Neuronal stem cell (in vitro differentiated cells): ENCODE measurements at places on chromosomes 7 and 10.

DNA sequence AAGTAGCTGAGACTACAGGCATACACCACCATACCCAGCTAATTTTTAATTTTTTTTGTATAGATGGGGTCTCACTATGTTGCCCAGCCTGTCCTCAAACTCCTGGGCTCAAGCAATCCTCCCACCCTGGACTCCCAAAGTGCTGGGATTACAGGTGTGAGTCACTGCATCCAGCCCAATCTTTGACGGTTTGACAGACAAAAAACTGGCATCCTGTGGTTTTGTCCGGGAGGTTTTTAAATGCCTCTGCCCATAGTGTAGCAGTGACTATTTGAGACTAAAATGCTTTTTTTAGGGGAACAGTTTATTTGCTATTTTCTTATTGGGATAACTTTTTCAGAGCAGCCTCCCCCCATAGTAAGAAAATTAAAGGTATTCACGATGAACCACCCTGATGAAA lies 523.7 kb upstream of the GALNT17 start:
- H3K27me3 ChIP-seq: no peaks in the 10 kb centered on the region
- no peaks in the 10 kb centered on the region for H3K36me3 ChIP-seq
- H3K4me3 ChIP-seq: no peak overlapping the region
- no peak for DNase-seq
- H3K4me1 ChIP-seq: peaks cover 10% of the 10 kb centered on the region
- no peak overlapping the region for H3K27ac ChIP-seq

DNA sequence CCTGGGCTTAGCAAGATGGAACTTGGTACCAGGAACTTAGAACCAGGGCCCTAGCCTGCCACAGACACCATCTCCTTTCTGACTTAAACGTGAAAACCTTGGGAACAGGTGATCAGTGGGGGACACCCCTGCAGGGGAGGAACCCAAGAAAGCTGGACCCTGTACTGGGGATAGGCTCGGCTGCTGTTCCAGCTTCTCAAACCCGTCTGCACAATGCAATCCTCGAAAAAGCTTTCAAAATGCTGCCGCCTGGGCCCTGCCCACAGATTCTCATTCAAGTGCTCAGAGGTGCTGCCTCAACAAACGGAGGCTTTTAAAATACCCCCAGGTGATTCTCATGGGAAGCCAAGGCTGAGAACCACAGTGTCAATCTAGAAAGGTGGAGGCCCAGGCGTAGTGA lies 169.7 kb downstream of the ARHGAP21 start:
- H3K27me3 ChIP-seq: no peaks in the 10 kb centered on the region
- H3K4me3 ChIP-seq: no peak overlapping the region

GRCh38 chr10:62632071-62632809 lies 172.3 kb upstream of the ADO start:
- no peak overlapping the region for H3K27ac ChIP-seq
- no peaks in the 10 kb centered on the region for H3K27me3 ChIP-seq
- no peaks in the 10 kb centered on the region for H3K36me3 ChIP-seq
- H3K4me1 ChIP-seq: peaks cover 10% of the 10 kb centered on the region
- H3K4me3 ChIP-seq: no peak overlapping the region

DNA sequence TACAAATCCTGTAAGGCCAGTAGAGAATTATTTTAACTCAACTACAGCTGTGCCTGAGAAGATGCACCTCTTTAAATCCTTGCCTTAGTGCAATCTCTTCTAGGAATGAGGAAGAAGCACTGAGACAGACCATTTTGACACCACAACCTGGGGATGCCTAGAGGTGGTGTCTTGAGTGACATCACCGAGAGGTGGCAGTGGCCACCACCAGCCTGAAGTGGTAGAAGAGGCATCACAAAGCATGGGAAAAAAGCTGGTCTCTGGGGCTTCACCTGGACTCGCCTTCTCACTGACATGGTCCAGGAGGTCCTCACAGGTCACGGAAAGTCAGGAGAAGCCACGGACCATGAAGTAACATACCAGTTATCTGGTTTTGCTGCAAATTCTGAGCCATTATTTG lies 99.2 kb upstream of the PDLIM1 start:
- no peaks in the 10 kb centered on the region for H3K27me3 ChIP-seq
- no peak overlapping the region for H3K4me3 ChIP-seq
- no peaks in the 10 kb centered on the region for H3K36me3 ChIP-seq
- no peak overlapping the region for H3K27ac ChIP-seq

DNA sequence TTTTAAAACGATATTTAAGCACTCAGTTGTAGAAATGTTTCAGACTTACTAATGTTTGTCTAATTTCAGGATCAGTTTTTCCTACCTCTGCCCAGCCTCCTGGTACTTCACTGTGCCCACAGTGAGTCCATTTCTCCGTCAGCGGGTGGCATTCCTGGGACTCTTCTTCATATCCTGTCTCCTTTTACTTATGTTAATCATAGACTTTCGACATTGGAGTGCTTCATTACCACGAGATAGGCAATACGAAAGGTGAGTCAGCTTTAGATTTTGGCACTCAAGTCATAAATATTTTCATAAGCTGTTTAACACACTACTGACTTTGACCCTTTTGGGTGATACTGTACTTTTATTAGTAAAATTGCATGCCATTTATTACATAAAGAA lies 2.1 kb downstream of the ENTPD7 start:
- H3K4me3 ChIP-seq: no peak overlapping the region
- no peak overlapping the region for H3K27ac ChIP-seq
- no peak for DNase-seq
- H3K36me3 ChIP-seq: peaks cover 7% of the 10 kb centered on the region

GRCh38 chr10:35765996-35766395 lies 123.9 kb upstream of the FZD8 start:
- no peak overlapping the region for H3K4me3 ChIP-seq
- H3K27me3 ChIP-seq: no peaks in the 10 kb centered on the region
- no peak overlapping the region for H3K27ac ChIP-seq
- no peak for DNase-seq

GRCh38 chr7:25775999-25776743 lies 375.8 kb upstream of the NFE2L3 start:
- H3K4me3 ChIP-seq: no peak overlapping the region
- H3K27ac ChIP-seq: no peak overlapping the region
- no peaks in the 10 kb centered on the region for H3K36me3 ChIP-seq
- H3K27me3 ChIP-seq: no peaks in the 10 kb centered on the region

- no peaks in the 10 kb centered on the region for H3K27me3 ChIP-seq
- H3K4me1 ChIP-seq: no peaks in the 10 kb centered on the region
- H3K4me3 ChIP-seq: no peak overlapping the region
- no peak for DNase-seq
- no peaks in the 10 kb centered on the region for H3K36me3 ChIP-seq
- no peak overlapping the region for H3K27ac ChIP-seq
These were observed 6.7 kb downstream of the ECHDC3 start for GRCh38 chr10:11748866-11749265.

DNA sequence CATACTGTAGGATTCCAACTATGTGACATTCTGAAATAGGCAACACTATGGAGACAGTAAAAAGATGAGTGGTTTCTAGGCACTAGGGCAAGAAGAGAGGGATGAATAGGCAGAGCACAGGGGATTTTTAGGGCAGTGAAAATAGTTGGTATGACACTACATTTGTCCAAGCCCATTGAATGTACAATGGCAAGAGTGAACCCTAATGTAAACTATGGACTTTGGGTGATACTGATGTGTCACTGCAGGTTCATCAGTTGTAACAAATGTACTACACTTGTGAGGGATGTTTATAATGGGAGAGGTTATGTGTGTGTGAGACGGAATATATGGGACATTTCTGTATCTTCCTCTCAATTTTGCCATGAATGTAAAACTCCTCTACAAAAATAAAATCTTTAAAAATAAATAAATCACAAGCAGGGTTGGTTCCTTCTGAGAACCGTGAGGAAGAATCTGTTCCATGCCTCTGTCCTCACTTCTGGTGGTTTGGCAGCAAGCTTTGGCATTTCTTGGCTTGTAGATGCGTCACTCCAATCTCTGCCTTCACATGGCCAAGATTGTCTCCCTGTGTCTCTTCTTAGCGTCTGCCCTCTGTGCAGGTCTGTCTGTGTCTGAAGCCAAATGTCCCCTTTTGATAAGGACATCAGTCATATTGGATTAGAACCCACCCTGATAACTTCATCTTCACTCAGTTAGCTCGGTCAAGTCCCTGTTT lies 83.1 kb upstream of the AGBL3 start:
- H3K4me1 ChIP-seq: no peaks in the 10 kb centered on the region
- no peaks in the 10 kb centered on the region for H3K27me3 ChIP-seq
- H3K4me3 ChIP-seq: no peak overlapping the region
- no peak for DNase-seq
- H3K27ac ChIP-seq: no peak overlapping the region

DNA sequence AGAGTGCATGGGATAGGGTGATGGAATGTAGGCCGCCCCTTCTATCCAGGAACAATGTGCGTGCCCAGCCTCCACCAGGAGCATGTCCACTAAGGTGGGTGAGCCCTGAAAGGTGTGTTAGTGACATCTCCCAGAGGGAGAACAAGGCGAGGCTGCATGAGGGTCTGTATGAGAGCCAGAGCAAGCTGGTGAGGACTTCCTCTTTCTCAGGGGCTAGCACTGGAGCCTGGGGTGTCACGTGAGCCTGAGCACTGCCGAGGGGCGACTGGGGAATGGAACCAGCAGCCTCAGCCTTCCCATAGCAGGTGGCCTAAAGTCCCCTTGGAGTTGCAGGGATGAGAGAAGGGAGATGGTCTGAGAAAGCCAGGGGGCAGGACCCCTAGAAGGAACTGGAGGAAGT lies 156.3 kb upstream of the COBL start:
- H3K36me3 ChIP-seq: no peaks in the 10 kb centered on the region
- no peak overlapping the region for H3K27ac ChIP-seq
- H3K27me3 ChIP-seq: peaks cover 3% of the 10 kb centered on the region
- no peak for DNase-seq

GRCh38 chr10:71081912-71082311 lies 130.5 kb upstream of the UNC5B start:
- no peak overlapping the region for H3K27ac ChIP-seq
- peaks cover 42% of the 10 kb centered on the region for H3K4me1 ChIP-seq
- H3K4me3 ChIP-seq: no peak overlapping the region
- H3K36me3 ChIP-seq: no peaks in the 10 kb centered on the region
- H3K27me3 ChIP-seq: no peaks in the 10 kb centered on the region

DNA sequence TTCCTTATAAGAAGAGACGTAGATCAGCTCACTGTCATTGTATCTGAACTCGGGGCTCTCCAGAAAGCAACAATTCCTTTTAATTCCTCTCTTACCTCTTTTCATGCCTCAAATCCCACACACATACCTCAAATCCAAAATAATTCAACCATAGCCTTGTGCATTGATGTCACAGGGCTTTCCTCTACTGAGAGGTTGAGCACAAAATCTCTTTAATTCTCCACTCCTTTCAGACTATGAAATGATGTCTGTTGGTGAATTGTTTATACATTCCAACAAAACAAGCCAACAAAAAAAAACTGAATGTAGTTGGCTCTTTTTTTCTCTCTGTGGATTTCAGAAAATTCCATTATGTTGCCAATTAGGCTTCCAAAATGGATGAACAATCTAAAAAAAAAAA lies 53.2 kb downstream of the BPGM start:
- H3K36me3 ChIP-seq: no peaks in the 10 kb centered on the region
- no peaks in the 10 kb centered on the region for H3K27me3 ChIP-seq
- no peak overlapping the region for H3K27ac ChIP-seq
- H3K4me3 ChIP-seq: no peak overlapping the region
- no peak for DNase-seq

GRCh38 chr7:87548123-87548919 lies 52.4 kb downstream of the ABCB1 start:
- peaks cover 60% of the 10 kb centered on the region for H3K36me3 ChIP-seq
- no peak overlapping the region for H3K4me3 ChIP-seq
- no peak overlapping the region for H3K27ac ChIP-seq
- no peak for DNase-seq
- no peaks in the 10 kb centered on the region for H3K27me3 ChIP-seq
